ENCODE measurements at places on chromosomes 1 and 21.
A peak's percentile ranks its signal among the peaks of the same experiment; 100 is the strongest.

DNA sequence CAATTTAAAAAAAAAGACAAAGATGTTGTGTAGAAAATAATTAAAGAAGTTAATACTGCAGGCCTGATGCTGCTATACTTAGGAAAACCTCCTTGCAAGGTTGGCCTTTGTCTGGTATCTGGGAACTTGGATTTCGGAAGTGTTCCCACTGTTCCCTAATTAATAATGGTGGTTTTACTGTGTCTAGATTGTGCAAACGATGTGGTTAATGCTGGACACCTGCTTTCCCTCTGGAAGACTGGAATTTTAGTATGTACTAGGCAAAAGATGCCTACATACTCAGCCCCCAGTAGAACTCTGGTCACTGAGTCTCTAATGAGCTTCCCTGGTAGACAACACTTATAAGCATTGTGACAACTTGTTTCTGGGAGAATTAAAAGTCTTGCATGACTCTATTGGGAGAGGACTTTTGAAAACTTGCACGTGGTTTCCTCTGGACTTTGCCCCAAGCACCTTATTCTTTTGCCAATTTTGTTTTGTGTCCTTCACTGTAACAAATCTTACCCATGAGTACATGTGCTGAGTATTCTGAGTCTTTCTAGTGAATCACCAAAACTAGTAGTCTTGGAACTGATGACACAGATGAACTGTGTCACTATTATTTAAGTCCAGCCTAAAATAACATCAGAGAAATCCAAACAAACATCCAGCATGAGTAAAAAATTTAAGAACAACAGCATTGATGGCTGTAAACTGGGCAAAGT is 40.4 kb downstream of the LIN9 start:
- DNase-seq: no peak

- DNase-seq: peak; percentile 34
Measured at GRCh38 chr1:52633291-52633754, 355 bp downstream of the SHISAL2A start.

- DNase-seq: no peak
Measured at GRCh38 chr21:35578831-35579471, 481.4 kb downstream of the SETD4 start.

DNA sequence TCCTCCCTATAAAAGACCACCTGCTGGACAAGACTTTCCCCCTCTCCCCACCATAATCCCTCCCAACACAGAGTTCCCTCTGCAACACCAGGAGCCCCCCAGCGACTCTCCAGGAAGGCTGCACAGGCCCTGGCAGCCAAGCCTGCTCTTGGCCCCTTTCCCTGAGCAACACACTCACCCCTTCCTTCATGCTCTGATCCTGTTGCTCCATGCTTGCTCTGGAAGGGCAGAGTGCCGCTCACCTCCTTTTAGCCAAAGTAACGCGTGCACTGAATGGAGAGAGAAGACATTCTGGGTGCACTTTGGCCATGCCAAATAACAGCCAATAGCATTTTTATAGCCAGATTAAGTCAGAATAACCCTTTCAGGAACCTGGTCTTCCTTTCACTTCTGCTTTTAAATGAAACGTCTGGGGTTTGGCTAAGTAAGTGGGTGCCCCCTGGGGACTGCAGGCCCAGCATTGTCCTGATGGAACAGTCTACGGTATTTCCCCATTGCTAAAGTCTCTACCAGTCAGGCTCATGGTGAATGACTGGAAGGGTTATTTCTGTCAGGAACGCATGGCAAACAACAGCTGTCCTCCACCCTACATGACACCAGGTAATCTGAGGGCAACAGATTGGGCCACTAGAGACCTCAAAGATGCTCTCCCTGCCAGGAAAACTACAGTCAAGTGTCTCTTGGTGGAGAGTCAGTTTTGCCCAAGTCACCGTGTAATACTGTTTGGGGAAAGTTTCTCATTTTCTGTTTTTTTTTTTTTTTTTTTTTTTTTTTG is at the start of gene SLC2A5:
TSS of gene SLC2A5 (minus strand) at position 310 of the 775 bp plus-strand sequence. CDS start at position 211, 99 bp downstream.
- peak; percentile 60 for DNase-seq

- DNase-seq: no peak
Measured at GRCh38 chr1:241771117-241771516, 76.9 kb upstream of the EXO1 start.

GRCh38 chr1:26064553-26064952 is 2.9 kb downstream of the TRIM63 start:
- no peak for DNase-seq

- no peak for DNase-seq
Measured at GRCh38 chr21:45086337-45086958, 12.1 kb downstream of the ADARB1 start.

DNA sequence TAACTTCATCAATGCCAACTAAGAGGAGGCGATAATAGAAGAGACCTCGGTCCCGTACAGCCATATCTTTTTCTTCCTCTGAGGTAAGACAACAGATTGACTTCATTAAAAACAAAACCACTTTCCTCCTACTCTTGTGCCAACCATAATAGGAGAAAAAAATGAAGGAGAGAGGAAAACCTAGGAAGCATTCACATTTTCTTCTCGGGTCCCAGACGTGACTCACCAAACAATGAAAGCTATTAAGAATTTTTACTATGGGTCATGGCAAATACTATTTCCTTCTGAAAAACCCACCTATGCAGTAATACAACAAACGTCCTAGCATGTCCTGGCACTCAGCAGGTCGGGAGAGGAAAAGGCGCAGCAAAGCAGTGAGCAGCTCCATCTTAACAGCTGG is 8.6 kb upstream of the BCL2L15 start:
- DNase-seq: no peak

- DNase-seq: no peak
Measured at GRCh38 chr1:173551699-173552098, 51.2 kb downstream of the SLC9C2 start.

DNA sequence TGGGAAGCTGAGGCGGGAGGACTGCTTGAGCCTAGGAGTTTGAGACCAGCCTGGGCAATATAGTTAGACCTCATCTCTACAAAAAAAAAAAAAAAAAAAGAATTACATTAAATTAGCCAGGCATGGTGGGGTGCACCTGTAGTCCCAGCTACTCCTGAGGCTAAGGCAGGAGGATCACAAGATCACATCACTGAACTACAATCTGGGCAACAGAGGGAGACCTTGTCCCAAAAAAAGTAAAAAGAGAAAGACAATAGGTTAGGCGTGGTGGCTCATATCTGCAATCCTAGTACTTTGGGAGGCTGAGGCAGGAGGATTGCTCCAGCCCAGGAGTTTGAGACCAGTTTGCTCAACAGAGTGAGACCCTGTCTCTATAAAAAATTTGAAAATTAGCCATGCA is 130.3 kb downstream of the TIAM1 start:
- DNase-seq: no peak

DNA sequence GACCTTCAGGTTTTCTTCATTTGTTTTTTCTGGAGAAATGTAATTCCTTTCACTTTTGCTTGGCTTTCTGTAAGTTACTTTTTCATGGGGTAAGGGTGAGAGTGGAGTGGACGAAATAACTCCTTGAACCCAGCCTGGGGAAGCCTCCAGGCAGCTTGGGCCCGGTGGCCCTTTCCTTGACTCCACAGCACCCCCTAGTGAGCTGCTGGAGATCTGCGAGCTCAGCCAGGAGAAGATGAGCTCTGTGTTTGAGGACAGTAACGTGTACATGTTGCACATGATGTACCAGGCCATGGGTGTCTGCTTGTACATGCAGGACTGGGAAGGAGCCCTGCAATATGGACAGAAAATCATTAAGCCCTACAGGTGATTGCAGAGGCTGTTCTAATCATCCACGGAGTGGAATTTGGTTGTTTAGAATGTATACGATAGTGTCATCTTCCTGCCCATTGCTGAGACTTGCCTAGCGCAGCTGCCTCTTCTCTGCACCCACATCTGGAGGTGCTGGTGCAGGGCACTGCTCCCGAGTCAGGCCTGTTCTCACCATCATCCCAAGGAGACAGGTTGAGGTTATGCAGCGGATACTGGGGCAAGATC is 51.0 kb downstream of the SMYD2 start:
- peak; percentile 32 for DNase-seq

DNA sequence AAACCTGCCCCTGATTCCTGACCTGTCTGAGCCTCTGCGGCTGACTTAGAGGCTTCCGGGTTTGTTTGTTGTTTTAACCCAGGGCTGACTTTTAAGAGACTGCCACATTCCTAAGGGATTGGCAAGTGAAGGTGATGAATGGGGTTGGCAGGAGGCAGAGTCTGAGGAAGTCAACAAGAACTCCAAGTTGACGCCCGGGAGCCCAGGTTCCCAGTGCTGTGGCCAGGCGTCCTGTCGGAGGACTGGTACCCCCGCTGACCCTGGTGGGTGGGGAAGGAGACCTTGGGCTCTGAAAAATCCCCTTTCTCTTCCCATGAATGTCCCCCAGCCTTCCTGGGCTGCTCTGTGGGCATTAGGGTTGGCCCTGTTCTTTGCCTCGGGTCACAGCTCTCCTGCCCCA is 19.7 kb upstream of the EPS8L3 start:
- no peak for DNase-seq

- no peak for DNase-seq
Measured at GRCh38 chr1:85894651-85895050, 186.4 kb upstream of the ZNHIT6 start.

- no peak for DNase-seq
Measured at GRCh38 chr1:63173161-63173560, 149.2 kb upstream of the FOXD3 start.

DNA sequence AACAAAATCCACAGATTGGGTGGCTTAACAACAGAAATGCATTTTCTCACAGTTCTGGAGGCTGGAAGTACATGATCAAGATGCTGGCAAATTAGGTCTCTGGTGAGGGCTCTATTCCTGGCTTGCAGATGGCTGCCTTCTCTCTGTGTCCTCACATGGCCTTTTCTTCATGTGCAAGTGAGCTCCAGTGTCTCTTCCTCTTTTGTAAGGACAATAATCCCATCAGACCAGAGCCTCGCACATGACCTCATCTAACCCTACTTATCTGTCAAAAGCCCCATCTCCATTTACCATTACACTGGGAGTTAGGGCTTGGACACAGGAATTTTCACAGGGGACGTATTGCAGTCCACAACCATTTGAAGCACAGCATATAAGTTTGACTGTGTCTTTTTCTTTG is 181.6 kb downstream of the NEGR1 start:
- no peak for DNase-seq

DNA sequence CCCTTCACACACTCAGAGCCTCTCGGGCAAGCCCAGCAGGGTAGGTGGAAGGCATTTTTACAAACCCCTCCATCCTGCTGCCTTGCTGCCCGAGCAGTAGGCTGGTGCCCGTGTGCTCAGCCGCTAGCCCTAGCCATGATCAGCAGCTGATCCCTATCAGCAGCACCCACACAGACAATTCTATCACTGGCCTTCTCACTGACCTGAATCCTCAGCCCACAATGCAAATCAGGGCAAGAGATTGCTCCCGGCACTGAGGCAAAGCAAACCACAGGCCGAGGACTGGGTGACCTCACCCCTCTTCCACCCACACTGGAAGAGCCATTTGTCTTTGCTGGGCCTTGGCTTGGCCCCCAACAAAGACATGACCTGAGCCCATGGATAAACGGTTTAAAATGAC is 895 bp upstream of the PDZK1 start:
- no peak for DNase-seq

GRCh38 chr1:161304927-161305866 is 4.6 kb downstream of the MPZ start:
- DNase-seq: no peak

- no peak for DNase-seq
Measured at GRCh38 chr1:204406621-204407020, 5.0 kb downstream of the PPP1R15B start.

DNA sequence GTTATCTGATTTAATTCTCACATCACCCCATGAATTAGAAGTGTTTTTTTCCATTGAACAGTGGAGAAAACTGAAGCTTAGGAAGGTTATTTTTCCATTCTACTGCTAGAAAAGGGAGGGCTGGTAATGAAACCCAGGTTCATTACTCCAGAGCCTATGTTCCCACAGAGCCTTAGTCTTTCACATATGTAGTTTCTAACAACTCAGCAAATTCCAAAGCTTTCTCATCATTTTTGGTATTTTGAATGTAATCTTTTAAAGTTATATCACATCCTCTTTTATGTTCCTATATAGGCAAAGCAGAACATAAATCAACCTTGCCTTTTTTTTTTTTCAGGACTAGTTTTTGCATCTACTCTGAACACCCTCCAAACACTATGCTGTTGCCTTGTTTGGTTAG is 131.9 kb upstream of the BEND5 start:
- DNase-seq: no peak

DNA sequence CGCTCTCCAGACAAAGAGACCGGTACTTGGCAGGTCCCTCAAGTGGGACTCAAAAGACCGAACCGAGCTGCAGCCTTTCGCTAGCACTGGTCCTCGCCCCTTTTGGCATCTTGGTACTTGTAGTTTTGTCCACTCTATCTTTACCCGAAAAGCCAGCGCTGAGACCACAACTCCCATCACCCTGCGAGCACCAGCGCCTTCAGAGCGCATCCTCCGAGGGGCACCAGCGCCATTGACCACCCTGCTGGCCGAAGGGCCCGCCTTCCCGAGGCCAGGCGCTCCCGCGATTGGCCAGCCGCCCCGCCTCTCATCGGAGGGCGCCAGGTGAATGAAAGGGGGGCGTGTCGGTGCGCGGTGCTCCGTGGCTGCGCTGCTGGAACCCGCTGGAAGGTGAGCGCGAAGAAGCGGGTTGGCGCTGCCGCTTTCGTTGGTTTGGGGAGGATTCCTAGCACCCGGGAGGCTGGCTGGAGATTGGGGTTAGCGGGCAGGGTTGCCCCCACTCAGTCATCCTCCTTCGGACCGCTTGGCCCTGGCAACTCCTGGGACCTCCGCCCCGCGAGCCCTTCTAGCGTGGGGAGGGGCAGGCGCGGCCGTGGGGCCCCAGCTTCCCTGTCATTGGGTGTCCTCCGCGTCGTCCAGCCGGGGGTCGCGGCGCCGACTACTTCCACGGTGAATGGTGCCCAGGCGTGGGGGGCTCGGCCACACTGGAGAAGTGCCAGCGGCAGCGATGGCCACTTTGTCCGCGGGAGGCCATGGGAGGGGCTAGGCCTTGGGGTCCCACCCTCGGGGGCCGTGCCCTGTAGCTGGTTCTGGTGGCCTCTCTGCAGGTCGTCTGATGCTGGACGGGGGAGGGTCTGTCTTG is at the start of gene ZBTB8B:
TSS of gene ZBTB8B (plus strand) at position 357 of the 862 bp plus-strand sequence. CDS start 5,553 bp downstream, outside the sequence.
- peak; percentile 22 for DNase-seq

DNA sequence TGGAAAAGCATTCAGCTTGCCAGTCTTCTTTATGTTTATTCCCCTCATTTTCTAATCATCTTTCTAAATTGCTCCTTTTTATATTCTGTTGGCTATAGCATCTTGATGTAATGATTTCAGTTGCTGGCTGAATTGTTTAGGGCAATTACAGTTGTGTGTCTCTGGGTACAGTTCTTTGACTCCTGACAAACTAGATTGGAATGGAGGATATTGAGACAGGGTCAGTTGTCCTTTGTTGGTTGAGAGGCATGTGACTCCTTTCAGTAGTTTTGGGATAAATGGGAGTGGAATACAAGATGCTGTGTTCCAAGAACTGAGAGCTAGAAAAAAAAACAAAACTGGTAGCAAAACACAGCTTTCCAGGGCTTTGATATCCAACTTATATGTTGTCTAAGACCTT is 1.5 kb downstream of the CENPF start:
- no peak for DNase-seq

- DNase-seq: no peak
Measured at GRCh38 chr1:77688939-77689338, 6.5 kb upstream of the ZZZ3 start.

Data from CD4-positive, alpha-beta T cell treated with Interferon gamma for 1 hour (primary cell).